Stimulated activated CD4-positive, alpha-beta T cell treated with anti-CD3 and anti-CD28 coated beads, Interleukin-2, amount 100 ng/mL, for 24 hours (primary cell): ENCODE measurements at places on chromosomes 6 and 20.

- DNase-seq: no peak
These were observed 16.2 kb upstream of the SLC22A16 start for GRCh38 chr6:110492584-110492983.

- DNase-seq: no peak
These were observed 4.2 kb upstream of the VAPB start for GRCh38 chr20:58384821-58385220.

- peak; percentile 96 for DNase-seq
These were observed 89.7 kb upstream of the EPB41L1 start for GRCh38 chr20:36064658-36065426.

GRCh38 chr6:74979065-74979766 is 226.6 kb downstream of the COL12A1 start:
- DNase-seq: no peak

DNA sequence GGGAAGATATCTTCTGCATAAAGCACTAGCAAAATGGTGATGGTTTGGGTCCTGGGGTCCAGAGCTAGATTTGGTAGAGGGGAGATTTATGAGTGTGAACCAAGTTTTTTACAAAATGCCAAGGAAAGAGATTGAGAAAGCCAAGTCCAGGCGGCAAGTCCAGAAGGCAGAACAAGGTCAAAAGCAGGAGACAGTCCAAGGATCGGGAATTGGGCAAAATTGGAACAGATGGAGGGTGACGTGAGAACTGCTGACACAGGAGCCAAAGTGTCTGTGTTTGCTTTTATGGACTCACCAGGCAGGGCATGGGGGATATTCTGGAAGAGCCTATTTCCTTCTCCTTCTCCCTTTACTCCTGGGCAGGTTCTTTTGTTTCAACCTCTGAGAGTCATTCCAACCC is 4.1 kb downstream of the NHLRC1 start:
- DNase-seq: no peak

- DNase-seq: no peak
These were observed 483.6 kb upstream of the NOX3 start for GRCh38 chr6:155939253-155939652.
